Trophoblast cell (in vitro differentiated cells and primary cell): ENCODE measurements at places on chromosomes 1 and 21.

GRCh38 chr1:113021430-113022085, 51.4 kb upstream of the LRIG2 start:
- peak; percentile 57 for DNase-seq
- no peak overlapping the region for H3K27ac ChIP-seq
- no peaks in the 10 kb centered on the region for H3K36me3 ChIP-seq
- no peaks in the 10 kb centered on the region for H3K27me3 ChIP-seq
- no peaks in the 10 kb centered on the region for H3K4me1 ChIP-seq
- no peak overlapping the region for H3K4me3 ChIP-seq

DNA sequence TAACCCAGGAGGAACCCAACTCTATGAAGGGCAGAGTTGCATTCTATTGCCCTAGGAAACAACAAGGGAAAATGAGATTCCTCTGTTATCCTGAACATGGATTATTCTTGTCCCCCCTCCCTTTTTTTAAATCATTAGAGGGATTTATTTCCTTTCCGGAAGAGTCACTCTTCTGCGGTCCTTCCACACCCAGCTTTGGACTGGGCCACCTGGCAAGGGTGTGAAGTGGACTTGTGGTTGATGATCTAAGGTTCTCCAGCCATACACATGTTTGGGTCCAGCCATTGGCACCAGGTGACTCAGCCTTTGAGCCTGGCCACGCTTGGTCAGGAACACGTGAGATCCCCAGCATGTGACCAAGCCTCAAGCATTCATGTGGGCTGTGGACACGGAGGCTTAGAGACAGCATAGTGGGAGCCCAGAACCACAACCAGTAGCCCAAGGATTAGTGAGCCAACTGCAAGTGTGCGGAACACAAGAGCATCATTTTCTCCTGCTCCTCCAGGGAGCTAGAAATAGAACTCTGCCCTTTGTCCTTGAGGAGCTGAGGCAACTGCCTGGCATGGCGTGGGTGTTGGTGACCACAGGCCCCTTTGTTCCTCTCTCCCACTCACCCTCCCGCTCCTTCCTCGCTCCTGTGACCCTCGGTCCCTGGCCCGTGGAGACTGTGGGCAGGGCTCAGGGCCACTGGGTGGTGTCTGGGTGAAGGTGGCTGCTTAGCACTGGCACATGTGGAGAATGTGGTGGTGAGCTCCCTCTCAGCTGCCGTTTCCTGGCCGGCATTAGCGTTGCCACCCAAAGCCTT, 50.1 kb downstream of the NENF start:
- no peak overlapping the region for H3K27ac ChIP-seq
- H3K27me3 ChIP-seq = no peaks in the 10 kb centered on the region
- DNase-seq = no peak
- H3K4me1 ChIP-seq = peaks cover 20% of the 10 kb centered on the region
- H3K4me3 ChIP-seq = no peak overlapping the region
- H3K36me3 ChIP-seq = no peaks in the 10 kb centered on the region

GRCh38 chr1:32474954-32475353, 10.1 kb downstream of the ZBTB8B start:
- no peak overlapping the region for H3K4me3 ChIP-seq
- no peak overlapping the region for H3K27ac ChIP-seq
- DNase-seq = no peak

GRCh38 chr1:117754061-117754969, 148.5 kb downstream of the TENT5C start:
- peak; percentile 80 for DNase-seq
- H3K27ac ChIP-seq = no peak overlapping the region
- H3K36me3 ChIP-seq = no peaks in the 10 kb centered on the region
- no peak overlapping the region for H3K4me3 ChIP-seq

- H3K4me3 ChIP-seq = no peak overlapping the region
- no peaks in the 10 kb centered on the region for H3K4me1 ChIP-seq
- DNase-seq = no peak
- H3K36me3 ChIP-seq = no peaks in the 10 kb centered on the region
Observed at GRCh38 chr1:37719572-37720195, 27.4 kb downstream of the CDCA8 start.

DNA sequence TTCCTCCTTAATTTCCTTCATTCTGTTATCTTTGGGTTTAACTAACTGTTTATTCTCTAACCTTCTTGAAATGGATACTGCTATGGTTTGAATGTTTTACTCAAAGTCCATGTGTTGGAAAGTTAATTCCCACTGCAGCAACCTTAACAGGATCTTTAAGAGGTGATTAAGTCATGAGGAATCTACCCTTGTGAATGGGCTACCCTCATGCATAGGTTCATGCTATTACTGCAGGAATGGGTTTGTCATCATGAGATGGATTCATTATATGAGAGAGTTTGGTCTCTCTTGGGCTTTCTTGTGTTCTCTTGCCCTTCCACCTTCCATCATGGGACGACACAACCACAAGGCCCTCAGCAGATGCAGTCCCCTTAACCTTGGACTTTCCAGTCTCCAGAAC, 516.9 kb downstream of the ADGRL2 start:
- DNase-seq = peak; percentile 62
- no peaks in the 10 kb centered on the region for H3K27me3 ChIP-seq

DNA sequence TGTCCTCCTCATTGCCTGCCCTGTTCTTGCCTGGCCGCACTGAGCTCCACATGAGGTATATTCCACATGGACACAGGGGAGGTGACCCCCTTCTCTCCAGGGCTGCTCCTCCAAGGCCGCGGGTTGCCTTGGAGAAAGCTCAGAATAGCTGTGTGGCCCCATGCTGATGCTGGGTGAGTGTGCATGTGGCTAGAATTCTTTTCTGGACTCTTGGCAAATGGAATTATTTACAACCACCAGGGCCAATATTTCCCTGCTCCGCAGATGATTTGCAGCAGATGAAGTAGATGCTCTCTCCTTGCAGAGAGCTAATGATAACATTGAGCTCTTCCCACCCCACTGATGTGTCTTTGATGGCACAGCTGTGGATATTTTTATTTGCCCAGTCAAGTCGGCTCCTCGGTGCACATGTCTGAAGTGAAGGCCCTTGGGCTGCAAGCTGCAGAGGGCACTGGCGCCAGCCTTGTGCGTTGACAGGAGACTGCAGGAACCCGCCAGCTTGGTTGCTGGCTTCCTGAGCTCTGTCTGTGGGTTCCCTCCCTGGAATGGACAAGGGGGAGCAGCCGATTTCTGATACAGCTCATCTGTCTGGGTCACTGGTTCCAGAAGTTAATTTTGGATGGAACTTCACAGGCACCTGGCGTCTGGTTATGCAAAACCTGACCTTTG, 404.7 kb upstream of the VAMP3 start:
- no peaks in the 10 kb centered on the region for H3K4me1 ChIP-seq
- no peaks in the 10 kb centered on the region for H3K36me3 ChIP-seq
- no peak overlapping the region for H3K27ac ChIP-seq
- H3K4me3 ChIP-seq = no peak overlapping the region
- DNase-seq = no peak
- no peaks in the 10 kb centered on the region for H3K27me3 ChIP-seq

DNA sequence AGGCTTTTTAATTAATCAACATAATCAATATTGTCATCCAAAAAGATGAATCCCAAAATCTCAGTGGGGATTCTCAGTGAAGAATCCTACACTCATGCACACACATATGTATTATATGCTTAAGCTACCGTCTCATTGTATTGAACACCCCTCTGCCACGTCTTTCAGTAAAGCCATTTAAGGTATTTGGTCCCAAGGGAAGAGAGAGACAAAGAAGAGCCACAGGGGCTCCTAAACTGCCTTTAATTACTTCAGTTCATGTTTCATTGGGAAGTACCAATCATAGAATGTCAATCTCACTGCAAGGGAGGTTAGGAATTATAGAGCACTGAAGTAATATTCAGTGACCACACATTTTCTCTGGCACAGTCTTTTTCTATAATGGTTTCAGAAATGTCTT, 388.6 kb upstream of the NEGR1 start:
- H3K36me3 ChIP-seq = no peaks in the 10 kb centered on the region
- H3K27me3 ChIP-seq = no peaks in the 10 kb centered on the region
- H3K4me1 ChIP-seq = no peaks in the 10 kb centered on the region
- no peak overlapping the region for H3K4me3 ChIP-seq
- DNase-seq = no peak
- no peak overlapping the region for H3K27ac ChIP-seq

- DNase-seq = no peak
- no peaks in the 10 kb centered on the region for H3K4me1 ChIP-seq
- H3K36me3 ChIP-seq = no peaks in the 10 kb centered on the region
Observed at GRCh38 chr1:117662667-117663066, 56.8 kb downstream of the TENT5C start.
